ENCODE measurements at places on chromosomes 7 and 10.
A peak's percentile ranks its signal among the peaks of the same experiment; 100 is the strongest.

- DNase-seq = peak; percentile 51
These were observed 29.7 kb downstream of the VIM start for GRCh38 chr10:17257466-17258321.

GRCh38 chr10:70679498-70679897 lies 7.2 kb downstream of the ADAMTS14 start:
- DNase-seq = no peak

- DNase-seq = no peak
These were observed 124.5 kb downstream of the MYOF start for GRCh38 chr10:93357680-93358079.

- DNase-seq = no peak
These were observed 166.6 kb upstream of the STEAP1 start for GRCh38 chr7:89987665-89988064.

DNA sequence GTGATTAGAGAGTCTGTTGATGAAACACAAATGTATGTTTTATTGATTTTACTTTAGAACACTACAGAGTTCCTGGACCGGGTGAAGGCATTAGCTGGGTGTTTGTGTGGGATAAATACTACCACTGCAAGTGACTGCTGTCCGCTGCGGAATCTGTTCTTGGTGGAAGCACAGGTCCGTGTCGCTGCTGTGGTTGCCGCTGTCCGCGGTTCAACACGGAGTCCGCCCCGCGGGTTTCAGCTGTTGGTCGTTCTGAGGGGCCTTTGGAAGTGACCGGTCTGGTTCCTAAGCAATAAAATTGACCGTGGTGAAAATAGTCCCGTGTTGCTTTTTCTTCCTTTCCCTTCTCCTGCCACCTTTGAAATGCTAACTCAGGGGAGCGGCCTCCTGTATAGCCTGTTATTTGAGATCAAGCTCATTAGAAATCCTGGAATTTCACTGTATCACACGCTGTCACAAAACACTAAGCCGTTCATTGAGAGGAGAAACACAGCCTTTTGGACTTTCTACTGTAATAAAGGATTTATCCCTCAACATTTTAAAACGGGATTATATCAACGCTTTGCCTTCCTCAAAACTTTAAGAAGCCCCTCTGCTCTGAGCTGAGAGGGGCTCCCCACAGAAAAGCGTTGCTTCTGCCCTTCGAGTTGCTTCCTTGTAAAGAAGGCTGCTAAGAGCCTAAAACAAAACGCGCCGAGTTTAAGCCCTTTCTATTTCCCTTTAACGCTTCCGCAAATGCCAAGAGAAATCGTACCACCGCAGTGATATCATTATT lies 2.6 kb downstream of the NKX6-2 start:
- no peak for DNase-seq

DNA sequence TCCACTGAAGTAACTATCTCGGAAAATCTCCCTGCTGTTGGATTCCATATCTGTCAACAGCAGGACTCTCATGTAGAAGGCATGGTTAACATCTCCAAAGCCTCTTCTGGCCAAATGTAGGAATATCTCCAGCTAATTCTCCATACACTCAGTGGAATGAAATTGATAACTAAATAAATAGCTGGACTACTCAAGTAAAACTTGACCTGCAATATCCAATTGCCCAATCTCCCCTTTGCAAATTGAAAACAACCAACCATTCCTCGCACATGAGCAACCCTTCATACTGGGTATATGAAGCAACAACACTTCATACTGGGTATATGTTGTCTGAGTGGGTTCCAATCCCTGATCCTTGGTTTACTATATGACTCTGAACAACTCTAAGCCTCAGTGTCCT lies 105.4 kb upstream of the KMT2E start:
- no peak for DNase-seq

GRCh38 chr10:80498833-80499741 lies 38.6 kb upstream of the SH2D4B start:
- DNase-seq = peak; percentile 64

GRCh38 chr7:31764462-31764861 lies 77.4 kb downstream of the PPP1R17 start:
- DNase-seq = no peak

DNA sequence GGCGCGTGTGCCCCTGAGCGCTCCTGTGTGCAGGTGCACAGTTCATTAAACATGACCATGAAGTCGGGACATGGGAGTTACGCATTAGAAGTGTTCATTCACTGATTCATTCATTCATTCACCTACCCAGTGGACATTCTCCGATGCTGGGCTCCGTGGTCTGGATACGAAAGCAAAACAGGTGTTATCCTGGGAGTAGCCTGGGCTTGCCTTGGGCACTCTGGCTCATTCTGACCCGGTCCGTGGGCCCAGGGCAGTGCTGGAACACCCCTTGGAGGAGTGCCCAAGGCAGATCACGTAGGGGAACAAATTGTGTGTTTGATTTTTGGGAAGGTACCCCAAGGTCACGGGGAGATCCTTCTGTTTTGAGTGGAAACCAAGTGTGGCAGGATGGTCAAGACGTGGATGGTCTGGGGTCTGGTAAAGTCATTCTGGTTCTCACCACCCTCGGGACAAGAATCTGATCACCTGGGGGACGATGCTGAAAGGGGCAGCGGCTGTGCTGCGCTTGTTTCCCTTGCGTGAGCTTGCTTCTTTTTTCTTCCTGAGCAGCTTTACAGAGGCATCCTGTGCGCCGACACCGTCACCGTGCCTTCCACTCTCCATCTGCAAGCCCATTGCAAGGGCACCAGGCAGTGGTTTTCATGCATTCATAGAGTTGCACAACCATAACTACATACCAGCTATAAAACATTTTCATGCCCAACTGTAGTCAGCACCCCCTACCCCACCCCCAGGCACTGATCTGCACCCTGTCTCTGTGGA lies 10.1 kb downstream of the ELFN1 start:
- no peak for DNase-seq
